ENCODE measurements at places on chromosomes 11 and 22.

GRCh38 chr11:22930816-22931594, 70.7 kb upstream of the CCDC179 start:
- DNase-seq, result no peak

GRCh38 chr11:62461740-62462507, 43.1 kb downstream of the SCGB1A1 start:
- DNase-seq, result no peak

DNA sequence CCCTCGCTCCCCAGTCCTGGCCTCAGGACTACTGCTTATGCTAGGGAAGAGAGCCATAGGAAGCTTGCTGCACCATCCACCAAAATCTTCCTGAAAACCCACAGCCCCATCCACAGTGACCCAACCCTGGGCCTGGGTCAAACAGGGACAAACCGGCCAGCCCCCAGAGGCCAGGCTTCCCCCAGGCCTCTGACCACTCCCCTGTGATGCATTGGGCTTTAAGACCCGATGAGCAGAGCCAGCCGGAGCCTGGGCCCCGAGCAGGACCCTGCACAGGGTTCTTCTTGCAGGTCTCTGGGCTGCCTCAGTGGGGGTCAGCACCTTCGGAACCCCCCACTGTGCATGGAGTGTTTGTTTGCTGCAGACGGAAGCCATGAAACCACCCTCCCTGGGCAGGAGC, 583.7 kb downstream of the BRD1 start:
- DNase-seq, result no peak

GRCh38 chr11:128057786-128058395, 529.5 kb downstream of the ETS1 start:
- DNase-seq, result no peak

DNA sequence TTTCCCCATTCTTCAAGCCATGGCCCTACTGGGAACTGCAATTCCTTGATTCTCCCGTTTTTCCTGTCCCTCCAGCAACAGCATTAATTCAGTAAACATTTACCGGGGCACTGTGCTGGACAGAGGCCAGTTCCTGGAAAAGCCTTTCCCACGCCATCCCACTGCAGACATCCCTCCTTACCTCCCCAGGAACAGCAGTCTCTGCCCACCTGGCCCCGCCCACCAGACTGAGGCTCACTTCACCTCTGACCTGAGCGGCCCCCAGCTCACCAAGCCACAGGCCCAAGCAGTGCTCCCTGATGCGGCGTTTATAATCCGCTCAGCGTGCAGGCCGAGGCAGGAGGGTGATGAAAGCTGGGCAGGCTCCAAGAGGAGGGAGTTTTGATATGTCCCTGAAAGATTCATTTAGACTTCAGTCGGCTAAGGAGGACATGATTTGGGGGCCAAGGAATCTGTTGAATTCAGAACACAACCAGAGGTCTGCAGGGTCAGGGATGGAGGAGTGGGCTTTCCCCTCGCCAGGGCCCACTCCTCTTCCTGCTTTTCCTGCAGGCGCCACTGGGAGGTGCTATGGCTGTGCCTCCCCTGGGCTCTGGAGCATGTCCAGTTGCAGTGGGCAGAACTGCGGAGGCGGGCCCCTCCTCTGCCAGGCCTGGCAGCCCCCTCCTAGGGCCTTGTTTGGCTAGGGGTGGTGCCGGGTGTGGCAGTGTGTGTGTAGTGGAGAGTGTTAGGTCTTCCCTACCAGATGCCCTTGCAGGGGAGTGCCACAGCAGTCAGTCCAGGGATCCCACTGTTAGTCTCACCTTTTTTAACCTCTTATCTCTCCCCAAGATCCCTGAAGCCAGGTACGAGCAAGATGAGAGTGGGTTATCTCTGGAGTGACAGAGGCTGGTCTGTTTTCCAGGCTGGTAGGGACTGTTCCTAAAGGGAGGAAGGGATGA, 1.4 kb upstream of the TAGLN start:
- no peak for DNase-seq

- DNase-seq, result no peak
Measured at GRCh38 chr22:45008751-45009605, 827 bp downstream of the PHF21B start.

DNA sequence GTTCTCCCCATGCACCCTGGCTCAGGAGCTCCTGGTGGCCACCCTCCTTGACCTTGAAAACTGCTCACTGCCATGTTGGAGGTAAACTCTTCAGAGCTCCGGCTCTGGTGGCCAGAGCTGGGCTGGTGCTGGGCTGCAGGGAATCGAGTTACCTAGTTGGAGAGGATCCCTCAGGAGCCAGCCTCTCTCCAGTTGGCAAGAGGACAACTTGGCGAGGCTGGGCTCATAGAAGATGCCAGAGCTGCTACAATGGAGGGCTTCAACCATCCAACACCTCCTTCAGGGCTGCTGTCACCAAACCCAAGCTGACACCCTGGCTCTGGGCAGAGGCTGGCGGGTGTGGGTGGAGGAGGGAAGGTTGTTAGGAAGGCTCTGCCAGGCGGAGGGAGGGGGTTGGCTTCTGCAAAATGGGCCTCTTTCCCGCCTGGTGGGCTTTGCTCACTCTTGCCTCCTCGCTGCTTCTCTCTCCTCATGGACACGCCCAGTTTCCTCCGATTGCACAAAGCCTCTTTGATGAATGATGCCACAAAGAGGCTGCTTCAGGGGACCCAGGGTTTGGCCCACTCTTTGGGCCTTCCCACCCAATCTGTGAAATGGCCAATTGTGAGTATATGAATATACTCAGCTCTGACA, 53.1 kb downstream of the THAP12 start:
- no peak for DNase-seq

- DNase-seq, result peak; percentile 10
Measured at GRCh38 chr22:22941831-22942510, 54.4 kb downstream of the IGLL5 start.

DNA sequence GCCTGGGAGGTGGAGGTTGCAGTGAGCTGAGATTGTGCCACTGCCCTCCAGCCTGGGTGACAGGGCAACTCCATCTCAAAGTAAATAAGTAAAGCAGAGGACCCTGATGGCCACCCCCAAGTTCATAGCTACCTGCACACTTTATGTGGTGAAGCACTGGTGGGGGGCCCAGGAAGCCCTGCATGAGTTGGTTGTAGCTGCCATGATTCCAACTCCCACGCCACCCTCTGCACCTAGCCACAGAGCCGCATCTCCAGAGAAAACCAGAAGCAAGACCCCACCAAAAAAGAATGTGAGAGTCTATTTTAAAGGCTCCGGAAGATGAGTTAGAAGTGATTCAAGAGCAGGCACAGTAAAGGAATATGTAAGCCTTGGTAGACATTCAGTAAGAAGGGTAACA, 20.4 kb upstream of the TMA7B start:
- DNase-seq, result no peak

DNA sequence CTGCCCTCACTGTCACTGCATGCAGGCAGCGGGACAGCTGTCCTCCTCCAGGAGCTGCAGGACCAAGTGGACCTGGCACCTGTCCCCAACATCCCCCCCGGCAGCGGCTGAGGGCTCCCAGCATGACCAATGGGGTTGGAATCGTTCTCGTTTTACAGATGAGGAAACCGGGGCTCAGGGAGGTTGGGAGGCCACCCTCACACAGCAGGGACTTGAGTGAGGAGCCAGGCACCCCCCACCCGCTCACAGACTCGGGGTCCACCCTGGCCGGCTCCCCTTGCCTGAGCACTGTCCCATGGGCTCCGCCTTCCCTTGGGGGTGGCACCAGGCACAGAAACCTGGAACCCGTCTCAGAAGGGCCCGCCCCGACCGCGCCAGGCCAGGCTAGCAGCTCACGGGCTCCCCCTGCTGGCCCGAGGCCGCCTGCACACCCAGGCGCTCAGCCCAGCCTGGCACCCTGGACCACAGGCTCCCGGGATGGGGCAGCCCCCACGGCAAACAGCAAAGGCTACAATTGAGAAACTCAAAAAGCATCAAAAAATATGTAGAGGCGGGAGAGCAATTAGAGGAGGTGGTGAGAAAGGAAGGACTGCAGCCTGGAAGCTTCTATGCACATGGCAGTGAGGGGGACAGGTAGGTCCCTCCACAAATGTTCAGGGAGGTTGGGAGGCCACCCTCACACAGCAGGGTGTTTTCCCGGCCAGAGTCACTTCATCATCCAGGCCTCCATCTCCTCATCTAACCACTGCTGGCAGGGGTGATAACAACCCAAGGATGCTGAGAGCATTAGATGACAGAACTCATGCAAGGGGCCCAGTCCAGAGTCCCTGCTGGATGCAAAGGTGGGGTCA, 12.8 kb downstream of the MACROD1 start:
- peak; percentile 69 for DNase-seq

DNA sequence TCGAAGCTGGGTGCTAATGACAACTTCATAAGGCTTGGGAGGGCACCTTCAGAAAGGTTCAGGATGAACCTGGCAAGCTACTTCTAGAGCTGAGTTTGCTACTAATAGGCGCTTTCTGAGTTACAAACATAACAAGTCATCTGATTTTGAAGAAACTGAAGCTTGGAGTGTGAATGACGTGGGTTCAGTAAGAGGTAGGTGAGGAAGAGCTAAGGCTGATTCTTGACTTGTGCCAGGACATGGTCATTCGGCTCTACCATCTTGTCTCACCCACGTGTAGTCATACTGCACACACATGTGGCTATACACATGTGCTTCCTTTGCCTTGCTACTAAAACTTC, 56.4 kb downstream of the SWAP70 start:
- DNase-seq, result no peak

GRCh38 chr11:120688163-120688562, 176.6 kb downstream of the GRIK4 start:
- DNase-seq, result no peak

DNA sequence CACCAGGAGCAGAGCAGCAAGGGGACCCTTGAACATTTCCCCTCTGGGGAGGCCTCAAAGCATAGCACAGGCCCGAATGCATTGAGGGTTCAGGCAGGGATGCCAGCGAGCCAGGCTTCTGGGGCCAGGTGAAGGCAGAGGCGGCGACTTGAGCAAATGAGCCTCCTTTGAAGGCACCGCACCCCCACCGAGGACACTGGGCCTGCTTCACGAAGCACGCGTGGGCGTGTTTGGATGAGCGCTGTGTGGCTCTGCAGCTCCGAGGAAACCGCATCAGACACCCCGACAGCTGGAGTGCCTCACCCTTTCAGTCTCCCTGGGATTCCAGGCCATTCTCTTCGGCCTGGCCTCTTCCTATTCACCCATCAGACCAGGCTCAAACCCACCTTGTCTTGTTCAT, 301.8 kb downstream of the NTM start:
- DNase-seq, result no peak

GRCh38 chr11:12755510-12756453, 81.6 kb downstream of the TEAD1 start:
- no peak for DNase-seq

- DNase-seq, result no peak
Measured at GRCh38 chr11:116427903-116428637, 344.7 kb downstream of the BUD13 start.

- no peak for DNase-seq
Measured at GRCh38 chr11:85028329-85029101, 598.6 kb downstream of the DLG2 start.

DNA sequence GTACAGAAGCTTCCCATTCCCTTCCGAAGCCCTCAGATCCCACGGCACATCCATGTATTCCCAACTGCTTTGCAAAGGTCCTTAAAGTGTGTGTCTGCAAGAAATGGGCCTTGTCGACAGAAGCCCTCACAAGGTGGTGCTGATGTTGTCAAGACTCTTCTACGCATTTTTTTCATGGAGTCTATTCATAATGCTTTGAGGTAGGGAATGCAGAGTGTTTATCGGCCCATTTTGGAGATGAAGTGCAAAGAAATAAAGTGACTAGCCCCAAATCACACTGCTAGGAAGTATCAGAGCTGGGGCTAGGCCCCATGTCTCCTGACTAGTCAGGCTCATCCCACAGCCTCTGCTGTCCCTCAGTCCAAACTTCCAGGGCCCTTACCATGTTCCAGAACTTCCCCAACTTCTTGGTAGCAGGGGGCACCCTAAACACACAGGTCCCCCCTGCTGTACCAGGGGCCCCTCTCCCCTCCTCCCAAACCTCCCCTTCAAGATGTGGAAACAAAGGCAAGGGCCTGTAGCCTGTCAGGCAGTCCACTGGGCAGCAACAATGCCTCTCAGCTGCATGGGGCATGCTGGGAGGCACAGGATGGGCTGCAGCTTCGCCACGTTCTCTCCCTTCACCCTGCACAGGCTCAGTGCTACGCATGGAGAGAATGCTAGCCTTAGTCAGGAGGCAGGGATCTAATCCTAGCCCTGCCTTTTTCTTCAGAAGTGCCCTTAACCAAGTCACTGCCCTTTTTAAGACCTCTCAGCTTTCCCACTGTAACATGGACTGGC, 7.8 kb downstream of the IL18BP start:
- DNase-seq, result no peak

DNA sequence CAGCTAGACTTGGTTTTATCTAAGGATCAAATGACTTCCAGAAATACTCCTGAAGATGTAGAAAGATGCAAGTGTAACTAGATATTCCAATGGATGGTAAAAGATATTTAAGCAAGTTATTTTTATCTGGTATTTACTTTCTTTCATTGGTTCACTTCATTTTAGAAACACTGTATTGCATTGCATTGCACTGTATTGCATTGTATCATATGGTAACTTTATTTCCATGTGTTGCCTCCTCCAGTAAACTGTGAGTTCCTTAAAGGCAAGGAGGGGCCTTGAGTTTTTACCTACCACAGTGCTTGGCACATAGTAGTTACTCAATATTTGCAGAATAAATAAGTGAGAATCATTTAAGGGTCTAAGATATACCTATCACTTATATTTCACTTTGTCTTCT, 31.8 kb upstream of the FLI1 start:
- no peak for DNase-seq

DNA sequence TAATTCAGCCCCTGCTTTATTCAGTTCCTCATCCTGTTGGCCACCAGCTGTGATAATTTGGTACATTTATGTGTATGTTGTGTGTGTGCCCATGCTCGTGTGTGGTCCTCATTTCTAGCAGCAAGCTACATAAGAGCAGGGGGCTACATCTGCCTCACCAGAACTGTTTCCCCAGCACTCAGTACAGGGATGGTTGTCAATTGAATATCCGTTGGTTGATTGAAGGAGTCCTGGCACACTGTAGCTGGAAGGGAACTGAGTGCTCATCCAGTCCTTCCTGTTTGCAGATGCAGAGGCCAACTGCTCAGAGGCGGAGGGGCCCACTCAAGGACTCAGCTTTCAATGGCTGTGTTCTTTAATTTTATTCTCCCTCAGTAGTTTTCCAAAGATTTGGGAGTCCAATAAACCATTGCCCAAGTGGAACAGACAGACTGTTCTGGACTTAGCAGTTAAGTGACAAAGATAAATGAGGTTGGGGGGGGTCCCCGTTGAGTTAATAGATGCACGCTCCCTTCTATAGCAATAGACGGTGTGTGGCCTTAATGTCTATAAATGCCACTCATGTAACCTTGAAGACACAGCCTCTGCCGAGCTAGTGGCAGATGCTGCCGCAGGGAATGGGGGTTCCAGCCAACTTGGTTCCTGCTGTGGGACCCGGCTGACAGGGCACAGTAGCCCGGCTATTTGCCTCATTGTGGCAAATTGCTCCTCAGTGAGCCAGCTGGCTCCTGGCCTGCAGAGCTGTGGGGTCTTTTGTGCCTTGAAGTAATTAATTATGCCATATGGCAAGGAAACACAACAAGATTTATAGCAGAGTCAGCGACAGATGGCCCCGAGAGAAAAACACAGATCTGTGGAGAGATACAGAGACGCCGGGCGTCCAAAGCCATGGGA, 71.4 kb upstream of the GRK3 start:
- no peak for DNase-seq

GRCh38 chr11:36703055-36703404, 105.0 kb upstream of the RAG2 start:
- DNase-seq, result no peak
